ENCODE measurements at places on chromosomes 5 and 9. TPM values are rescaled to one million over a fixed set of nuclear protein-coding genes. Genes with fewer than 3 reads are reported as not detected.
A peak's percentile ranks its signal among the peaks of the same experiment; 100 is the strongest.

SPINK1 gene
- not detected for total RNA-seq

PCDHGA11 gene
- total RNA-seq: 3.2 TPM

GRCh38 chr5:127839496-127840197 lies 136.5 kb downstream of the CCDC192 start:
- H3K27me3 ChIP-seq: no peaks in the 10 kb centered on the region
- H3K27ac ChIP-seq: no peak overlapping the region
- H3K4me3 ChIP-seq: no peak overlapping the region
- no peak for DNase-seq
- H3K36me3 ChIP-seq: no peaks in the 10 kb centered on the region

DNA sequence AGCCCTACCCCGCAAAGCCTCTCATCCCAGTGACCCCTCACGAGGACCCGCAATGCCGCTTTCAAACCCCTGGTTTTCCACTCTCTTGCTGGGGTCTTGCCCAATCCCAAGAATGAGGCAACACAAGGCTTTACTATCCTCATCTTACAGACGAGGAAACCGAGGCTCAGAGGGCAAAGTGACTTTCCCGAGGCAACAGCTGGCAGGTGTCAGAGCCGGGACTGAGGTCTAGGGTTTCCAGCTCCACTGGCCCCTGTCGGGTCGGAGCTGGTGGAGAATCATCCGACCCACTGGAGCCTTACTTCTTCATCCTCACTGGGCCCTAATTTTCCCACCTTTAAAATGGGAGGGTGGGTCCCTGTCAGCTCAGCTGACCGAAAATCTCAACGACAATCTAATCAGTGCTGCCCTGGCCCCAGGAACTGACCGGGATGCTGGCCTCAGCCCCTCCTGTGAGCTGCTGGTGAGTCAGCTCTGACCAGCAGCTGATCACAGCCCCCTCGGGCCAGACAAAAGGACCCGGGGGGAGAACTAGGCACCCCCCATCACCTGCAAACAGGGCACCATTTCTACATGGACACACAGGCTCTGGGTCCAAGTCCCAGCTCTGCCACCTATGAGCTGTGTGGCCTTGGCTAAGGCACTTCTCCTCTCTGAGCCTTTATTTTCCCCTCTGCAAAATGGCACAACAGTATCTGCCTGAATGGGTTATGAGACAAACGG lies 72.7 kb upstream of the STXBP1 start:
- H3K27ac ChIP-seq: peak overlapping the region; percentile 80
- no peaks in the 10 kb centered on the region for H3K27me3 ChIP-seq
- no peak for DNase-seq
- peaks cover 99% of the 10 kb centered on the region for H3K4me1 ChIP-seq
- H3K36me3 ChIP-seq: peaks cover 13% of the 10 kb centered on the region

DNA sequence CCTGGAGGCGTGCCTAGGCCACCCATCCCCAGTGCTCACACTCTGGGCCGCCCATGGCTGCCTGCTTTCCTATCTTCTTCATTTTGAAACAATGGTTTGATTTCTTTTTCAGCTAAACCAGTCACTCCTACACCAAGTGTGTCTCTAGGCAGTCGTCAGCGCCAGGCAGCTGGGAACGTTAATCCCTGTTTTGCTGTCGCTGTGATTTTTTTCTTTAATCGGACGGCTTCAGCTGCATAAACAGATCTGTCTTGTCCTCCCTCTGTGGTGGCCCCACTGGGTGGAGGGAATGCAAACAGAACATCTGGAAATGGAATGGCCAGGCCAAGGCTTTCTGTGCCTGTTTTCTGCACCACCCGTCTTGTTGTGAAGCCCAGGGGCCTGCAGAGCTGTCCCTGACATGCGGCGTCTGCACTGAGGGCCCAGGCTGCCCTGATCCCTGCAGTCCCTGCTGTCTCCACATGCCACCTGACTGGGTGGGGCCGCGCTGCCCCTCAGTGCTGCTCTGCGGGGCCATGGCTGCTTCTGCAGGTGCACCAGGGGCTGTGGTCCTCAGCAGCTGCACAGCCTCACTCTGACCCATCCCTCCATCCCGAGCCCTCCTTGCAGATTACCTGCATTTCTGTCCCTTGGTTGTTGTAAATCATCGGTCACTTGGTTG lies 51.5 kb downstream of the WNK2 start:
- no peaks in the 10 kb centered on the region for H3K4me1 ChIP-seq
- no peaks in the 10 kb centered on the region for H3K36me3 ChIP-seq
- H3K4me3 ChIP-seq: no peak overlapping the region
- no peak for DNase-seq
- no peak overlapping the region for H3K27ac ChIP-seq

DNA sequence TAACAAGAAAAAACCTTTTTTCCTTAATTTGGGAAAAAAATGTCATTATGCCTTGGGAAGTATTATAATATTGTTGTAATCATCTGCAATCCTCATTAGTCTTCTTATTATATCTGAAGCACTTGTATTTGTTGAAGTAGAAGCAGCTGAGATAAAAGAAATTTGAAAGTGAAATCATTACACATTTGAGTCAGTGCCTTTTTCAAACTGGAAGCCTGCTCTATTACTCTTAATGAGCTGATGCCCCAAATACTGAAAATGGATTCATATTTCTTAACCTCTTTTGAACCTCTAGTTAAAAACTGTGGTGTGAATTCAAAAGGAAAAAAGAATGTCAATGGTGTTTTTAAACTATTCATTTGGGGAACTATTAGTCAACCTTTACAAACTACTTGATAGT lies 1027.7 kb downstream of the NR2F1-AS1 start:
- no peaks in the 10 kb centered on the region for H3K27me3 ChIP-seq
- no peak overlapping the region for H3K4me3 ChIP-seq

- H3K27me3 ChIP-seq: no peaks in the 10 kb centered on the region
- H3K4me3 ChIP-seq: no peak overlapping the region
- peak overlapping the region; percentile 81 for H3K27ac ChIP-seq
These were observed 69.4 kb downstream of the RAPGEF1 start for GRCh38 chr9:131670247-131671132.

- H3K36me3 ChIP-seq: no peaks in the 10 kb centered on the region
- DNase-seq: no peak
- no peak overlapping the region for H3K27ac ChIP-seq
- H3K27me3 ChIP-seq: no peaks in the 10 kb centered on the region
- H3K4me1 ChIP-seq: peaks cover 78% of the 10 kb centered on the region
- no peak overlapping the region for H3K4me3 ChIP-seq
These were observed 5.6 kb downstream of the RAD23B start for GRCh38 chr9:107288701-107289100.

DNA sequence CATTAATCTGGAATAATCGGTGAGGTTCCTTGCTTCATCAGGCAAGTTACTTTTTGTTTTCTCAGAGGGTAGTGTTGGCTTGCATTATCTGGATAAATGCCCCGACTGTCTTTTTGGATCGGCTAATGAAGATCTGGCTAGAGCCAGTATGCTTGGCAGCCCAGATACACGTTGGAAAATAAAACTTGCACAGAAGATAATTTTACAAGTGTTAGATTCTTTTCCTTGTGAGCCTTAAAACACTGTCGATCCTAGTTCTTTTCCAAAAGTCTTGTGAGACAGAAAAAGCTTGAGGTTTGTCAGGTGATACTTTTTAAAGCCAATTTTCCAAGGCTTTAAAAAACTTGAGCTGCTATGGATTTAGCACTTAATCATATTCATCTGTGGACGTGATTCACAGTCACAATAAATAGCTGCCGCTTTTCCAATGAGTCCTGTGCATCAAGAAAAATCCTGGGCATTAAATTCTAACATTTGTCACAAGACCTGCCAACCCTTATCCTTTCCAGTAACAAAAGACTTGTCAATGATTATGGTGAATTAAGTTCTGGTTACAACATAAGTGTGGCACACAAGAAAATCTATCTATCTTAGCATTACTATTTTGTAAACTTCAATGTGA lies 68.5 kb downstream of the PRLR start:
- H3K27me3 ChIP-seq: no peaks in the 10 kb centered on the region
- no peaks in the 10 kb centered on the region for H3K36me3 ChIP-seq
- no peak for DNase-seq
- no peak overlapping the region for H3K4me3 ChIP-seq

DNA sequence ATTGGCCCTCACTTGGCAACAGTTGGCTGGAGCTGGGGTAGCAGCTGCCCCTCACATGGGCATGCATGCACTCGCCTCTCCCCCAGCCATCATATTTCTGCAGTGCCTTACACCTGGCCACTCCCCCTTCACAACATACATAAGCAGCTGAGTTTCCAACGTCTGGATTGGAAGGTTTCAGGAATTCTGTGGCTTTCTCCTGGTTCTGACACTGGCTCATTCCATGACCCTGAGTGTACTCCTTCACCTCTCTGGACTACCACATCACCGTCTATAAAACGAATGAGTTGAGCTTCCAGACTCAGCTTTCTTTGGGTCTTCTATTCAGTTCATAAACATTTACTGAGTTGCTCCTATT lies 84.3 kb downstream of the GALNT10 start:
- H3K4me1 ChIP-seq: peaks cover 26% of the 10 kb centered on the region
- no peaks in the 10 kb centered on the region for H3K36me3 ChIP-seq
- H3K27me3 ChIP-seq: no peaks in the 10 kb centered on the region

DNA sequence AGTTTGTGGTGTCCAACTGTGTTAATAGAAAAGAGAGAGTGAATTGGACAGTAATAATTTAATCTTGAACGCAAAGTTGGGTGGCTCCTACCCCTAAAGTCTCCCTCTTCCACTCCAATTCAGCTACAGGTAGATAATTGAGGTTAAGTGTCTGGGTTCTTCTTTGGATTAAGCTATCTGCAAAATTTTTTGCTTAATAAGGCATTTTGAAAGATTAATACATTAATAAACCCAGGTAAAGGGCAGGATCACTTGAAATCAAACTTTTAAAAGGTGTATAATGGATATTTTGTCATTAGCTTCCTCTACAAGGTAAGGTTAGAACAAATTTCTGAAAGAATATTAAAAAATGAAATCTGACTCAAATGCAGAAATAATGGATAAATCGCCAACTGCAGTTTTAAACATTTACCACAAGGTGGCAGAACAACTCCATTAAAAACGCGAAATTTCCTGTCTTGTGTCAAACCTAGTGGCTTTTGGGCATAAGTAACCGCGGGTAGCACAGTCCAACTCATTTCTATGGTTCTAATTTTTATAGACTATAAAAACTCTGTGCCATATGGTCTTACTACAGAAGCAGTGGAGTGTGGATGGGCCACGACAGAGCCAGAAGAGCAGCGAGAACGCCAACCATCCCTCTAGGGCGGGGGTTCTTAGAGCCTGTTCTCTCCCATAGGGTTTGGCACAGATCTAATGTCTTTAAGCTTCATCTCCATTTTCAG lies 276.5 kb downstream of the ARHGEF28 start:
- no peak overlapping the region for H3K4me3 ChIP-seq
- peaks cover 19% of the 10 kb centered on the region for H3K4me1 ChIP-seq
- no peaks in the 10 kb centered on the region for H3K27me3 ChIP-seq
- H3K36me3 ChIP-seq: peaks cover 24% of the 10 kb centered on the region
- H3K27ac ChIP-seq: no peak overlapping the region

DNA sequence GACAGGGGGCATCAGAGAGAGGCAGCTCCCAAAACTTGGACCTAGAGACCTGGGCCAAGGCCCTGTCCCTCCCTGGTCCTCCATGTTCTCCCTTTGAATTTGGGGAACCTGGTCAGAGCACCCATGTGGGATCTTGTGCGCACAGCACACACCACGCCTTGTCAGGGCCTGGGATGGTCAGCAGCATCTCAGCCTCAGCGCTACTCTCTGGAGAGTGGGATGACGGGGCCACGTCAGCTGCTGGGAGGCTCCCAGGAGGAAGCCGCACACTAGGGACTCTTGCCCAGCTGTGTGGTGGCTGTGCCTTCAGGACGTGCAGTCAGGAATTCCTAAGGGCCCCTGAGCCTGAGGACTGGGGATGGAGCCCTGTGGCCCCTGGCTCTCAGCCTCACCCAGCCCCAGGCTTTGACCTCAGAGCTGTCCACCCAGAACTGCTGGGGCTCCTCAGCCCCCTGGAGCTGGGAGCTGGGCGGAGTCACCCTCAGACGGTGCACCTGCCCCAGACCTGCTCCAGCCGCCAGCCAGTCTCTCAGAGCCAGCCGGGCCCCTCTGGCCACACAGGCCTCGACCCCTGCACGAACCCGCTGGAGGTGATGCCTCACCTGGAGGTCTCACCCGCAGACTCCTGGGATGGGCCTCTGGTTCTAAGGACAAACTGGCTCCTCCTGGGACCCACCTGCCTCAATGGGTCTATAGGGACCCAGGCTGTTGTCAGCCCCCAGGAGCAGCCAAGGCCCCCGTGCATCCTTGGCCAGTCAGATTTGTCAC lies 38.3 kb upstream of the EGFL7 start:
- DNase-seq: no peak
- no peak overlapping the region for H3K4me3 ChIP-seq
- no peak overlapping the region for H3K27ac ChIP-seq
- H3K4me1 ChIP-seq: peaks cover 67% of the 10 kb centered on the region

DNA sequence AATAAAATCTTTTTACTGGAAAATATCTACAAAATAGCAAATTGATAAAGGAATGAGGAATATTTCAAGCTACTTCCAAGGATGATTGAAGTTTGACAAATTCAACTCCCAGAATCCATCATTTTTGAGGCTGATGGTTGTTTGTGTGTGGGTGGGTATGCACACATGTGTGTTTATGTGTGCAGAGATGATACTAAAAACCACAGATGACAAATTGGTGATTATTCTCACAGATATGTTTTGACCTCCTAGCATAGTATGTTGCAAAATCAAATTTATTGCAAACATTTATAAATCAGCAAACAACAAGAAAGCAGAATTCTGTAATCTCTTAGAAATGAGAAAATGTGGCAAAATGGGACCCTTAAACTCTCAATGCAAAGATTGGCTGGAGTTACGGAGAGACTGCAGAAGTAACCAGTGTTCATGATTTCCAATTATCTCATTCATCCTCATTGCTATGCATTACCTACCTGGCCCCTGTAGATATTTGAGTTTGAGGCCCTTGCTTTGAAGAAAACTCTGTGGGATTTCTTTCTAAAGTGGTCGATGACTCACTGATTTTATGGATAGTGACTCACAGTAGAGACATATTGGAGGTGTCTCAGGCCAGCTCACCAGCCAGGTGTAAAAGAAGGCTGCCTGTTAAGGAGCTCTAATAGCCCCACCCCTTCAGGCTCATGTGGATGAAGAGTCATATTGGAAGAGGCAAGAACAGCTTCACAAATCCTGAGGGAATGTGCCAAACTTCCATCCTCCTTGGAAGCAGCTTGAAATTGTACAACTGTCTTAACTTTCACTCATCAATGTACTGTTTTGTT lies 44.6 kb upstream of the TMC1 start:
- H3K4me1 ChIP-seq: peaks cover 18% of the 10 kb centered on the region
- H3K4me3 ChIP-seq: no peak overlapping the region
- peak overlapping the region; percentile 72 for H3K27ac ChIP-seq
- DNase-seq: no peak
- no peaks in the 10 kb centered on the region for H3K27me3 ChIP-seq
- H3K36me3 ChIP-seq: no peaks in the 10 kb centered on the region
